ENCODE measurements at places on chromosomes 7 and 10. TPM values are rescaled to one million over a fixed set of nuclear protein-coding genes. Genes with fewer than 3 reads are reported as not detected.

The NPVF gene
- total RNA-seq, result not detected

DNA sequence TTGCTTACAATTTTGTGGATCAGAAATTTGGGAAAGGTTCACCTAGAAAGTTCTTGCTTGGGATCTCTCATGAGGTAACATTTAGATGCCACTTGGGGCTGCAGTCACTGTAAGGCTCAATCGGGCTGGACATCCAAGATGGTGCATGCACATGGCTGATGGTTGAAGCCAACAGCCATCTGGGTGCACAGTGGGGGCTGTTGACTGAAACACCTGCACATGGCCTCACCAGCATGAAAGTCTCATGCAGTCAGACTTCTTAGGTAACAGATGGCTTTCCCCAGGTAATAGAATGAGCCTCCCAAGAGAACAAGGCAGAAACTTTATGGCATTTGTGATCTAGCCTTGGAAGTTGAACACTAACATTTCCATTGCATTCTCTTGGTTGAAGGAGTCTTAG is 740.7 kb upstream of the AUTS2 start:
- H3K27ac ChIP-seq, result no peak overlapping the region
- peaks cover 5% of the 10 kb centered on the region for H3K4me1 ChIP-seq
- H3K27me3 ChIP-seq, result no peaks in the 10 kb centered on the region

The BTBD16 gene
- not detected for total RNA-seq

The HOXA2 gene
- not detected for total RNA-seq

The KCP gene
- 23.5 TPM for total RNA-seq

- DNase-seq, result no peak
- no peaks in the 10 kb centered on the region for H3K4me1 ChIP-seq
These were observed 75.9 kb downstream of the PPP1R3C start for GRCh38 chr10:91556691-91557566.

DNA sequence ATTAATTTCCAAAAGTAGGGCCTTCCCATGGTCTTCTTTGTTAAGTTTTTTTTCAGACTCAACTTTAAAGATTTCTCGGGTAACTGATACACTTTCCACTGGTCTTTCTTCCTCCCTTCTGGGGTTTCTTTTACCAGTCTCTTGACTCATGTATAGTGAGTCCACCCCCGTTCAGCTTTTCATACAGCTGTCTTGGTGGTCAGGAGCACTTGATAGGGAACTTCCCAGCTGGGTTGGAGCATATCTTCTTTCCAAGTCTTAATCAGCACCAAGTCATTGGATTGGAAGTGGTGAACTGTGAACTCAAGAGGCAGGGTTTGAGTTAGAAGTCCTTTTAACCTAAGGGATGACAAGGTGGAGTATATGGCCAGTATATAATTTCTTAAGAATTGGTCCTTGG is 29.2 kb upstream of the ELOVL3 start:
- no peaks in the 10 kb centered on the region for H3K4me1 ChIP-seq
- H3K27ac ChIP-seq, result no peak overlapping the region
- DNase-seq, result no peak
- H3K36me3 ChIP-seq, result no peaks in the 10 kb centered on the region
- no peak overlapping the region for H3K4me3 ChIP-seq

DNA sequence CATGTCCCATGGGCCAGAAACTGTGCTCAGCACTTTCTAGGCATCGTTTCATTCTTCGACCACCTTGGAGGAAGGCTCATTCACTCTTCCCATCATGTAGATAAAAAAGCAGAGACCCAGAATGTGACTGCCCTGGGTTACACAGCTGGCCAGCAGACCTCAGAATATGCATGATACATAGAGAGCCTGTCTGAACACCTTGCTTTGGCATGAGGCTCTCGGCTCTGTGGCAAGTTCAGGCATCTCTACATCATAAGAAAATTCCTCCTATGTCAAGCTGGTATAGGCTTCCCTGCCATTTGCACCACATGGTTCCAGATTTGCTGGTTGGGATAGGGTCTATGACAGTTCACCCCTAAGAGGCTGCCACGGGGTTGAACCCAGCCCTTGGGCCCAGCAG is 134.1 kb downstream of the CDH23 start:
- no peak overlapping the region for H3K27ac ChIP-seq
- H3K27me3 ChIP-seq, result no peaks in the 10 kb centered on the region

GRCh38 chr7:20241194-20241910 is 24.2 kb upstream of the MACC1 start:
- H3K27me3 ChIP-seq, result no peaks in the 10 kb centered on the region
- no peaks in the 10 kb centered on the region for H3K4me1 ChIP-seq
- H3K27ac ChIP-seq, result no peak overlapping the region
- no peak for DNase-seq
- H3K4me3 ChIP-seq, result no peak overlapping the region

DNA sequence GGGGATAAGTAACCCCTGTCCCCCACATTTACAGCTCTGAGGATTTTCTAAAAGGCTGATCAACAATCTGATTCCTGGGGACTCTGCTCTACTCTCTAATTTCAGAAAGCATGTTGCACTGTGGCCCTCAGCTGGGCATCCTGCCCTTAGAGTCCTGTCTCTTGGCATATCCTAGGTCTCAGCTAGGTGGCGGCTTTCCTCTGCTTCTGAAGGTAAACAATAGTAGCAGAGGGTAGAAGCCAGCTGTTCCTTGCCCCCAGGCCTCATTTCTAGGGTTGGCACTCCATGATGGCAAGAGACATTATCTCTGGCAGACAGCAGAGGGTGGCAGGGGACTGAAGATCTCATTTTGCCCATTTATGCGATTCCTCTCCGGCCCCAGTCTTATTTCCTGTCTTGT is 77.0 kb downstream of the ADCYAP1R1 start:
- H3K36me3 ChIP-seq, result no peaks in the 10 kb centered on the region
- H3K4me1 ChIP-seq, result no peaks in the 10 kb centered on the region
- H3K27me3 ChIP-seq, result no peaks in the 10 kb centered on the region
- H3K27ac ChIP-seq, result no peak overlapping the region

GRCh38 chr10:43249962-43250614 is 16.8 kb downstream of the RASGEF1A start:
- H3K36me3 ChIP-seq, result no peaks in the 10 kb centered on the region
- H3K27me3 ChIP-seq, result no peaks in the 10 kb centered on the region
- no peak overlapping the region for H3K4me3 ChIP-seq
- peak; percentile 74 for DNase-seq
- no peak overlapping the region for H3K27ac ChIP-seq

DNA sequence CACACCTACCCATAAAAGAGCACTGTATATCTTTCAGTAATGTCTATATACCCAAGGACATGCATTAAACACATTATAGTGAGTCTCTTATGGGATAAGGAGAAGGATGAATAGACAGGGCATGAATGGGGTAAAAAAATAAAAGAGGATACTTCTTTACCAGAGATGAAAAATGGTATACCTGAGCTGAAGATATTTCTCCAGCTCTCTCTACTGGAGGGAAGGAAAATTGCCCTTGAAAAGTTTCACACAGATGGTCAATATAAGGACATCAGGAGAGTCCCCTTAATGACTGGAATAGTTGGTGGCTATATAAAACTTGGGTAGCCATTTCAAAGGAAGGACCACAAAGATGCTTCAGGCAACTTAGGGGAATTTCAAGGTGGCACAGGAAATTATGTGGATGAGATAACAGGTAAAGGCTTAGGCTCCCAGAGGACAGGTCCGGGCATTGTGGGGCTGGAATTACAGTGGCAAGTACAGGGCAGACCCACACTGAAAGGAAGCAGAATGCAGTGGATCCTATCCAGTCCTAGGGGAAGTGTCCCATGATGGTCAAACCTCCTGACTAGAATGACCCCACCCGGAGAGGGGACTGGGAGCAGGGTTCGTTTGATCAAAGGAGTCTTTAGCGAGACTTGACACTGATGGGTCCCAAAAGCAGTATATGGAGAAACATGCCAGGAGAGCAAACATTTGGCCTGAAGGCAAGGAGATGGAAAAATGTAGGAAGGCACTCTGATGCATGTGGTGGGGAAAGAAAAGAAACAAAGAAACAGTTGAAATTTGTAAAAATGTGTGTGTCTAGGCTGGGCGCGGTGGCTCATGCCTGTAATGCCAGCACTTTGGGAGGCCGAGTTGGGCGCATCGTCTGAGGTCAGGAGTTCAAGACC is 35.6 kb downstream of the PLAU start:
- no peak overlapping the region for H3K4me3 ChIP-seq
- H3K27ac ChIP-seq, result no peak overlapping the region
- DNase-seq, result no peak
- no peaks in the 10 kb centered on the region for H3K36me3 ChIP-seq

The ASB10 gene
- not detected for total RNA-seq

The GPR26 gene
- total RNA-seq, result not detected

DNA sequence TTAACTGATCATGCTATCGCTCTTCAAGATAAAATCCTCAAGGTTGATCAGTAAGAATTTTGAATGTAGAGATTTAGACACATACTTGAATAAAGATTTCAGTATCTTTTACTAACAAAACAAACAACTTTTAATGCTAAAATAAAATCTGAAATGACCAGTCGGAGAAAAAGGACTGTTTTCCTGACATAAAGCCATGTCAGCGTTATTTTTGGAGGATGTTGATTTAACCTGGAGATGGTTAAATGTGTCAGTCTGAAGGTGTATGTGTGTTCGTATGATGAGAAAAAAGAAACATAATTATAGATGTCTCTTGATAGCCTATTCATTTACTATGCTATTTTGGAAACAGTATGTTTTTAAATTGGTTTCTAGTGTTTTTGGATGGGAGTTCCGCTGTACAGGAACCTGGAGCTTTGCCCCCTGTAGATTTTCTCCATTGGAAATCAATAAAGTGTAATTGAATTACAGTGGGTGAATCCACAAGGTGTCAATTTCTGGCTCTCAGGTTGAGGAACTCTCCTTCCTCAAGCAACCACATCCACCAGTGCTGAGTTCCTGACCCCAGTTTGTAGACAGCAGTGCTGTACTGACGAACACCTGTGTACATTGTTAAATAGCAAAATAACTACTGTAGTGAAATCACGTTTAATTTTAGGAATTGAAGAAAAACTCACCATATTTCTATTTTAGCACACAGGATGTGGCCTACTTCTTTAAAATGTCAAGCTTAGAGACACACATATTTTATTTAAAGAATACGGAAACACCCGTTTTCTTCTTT is 670.1 kb downstream of the MAGI2 start:
- H3K4me3 ChIP-seq, result no peak overlapping the region
- no peaks in the 10 kb centered on the region for H3K27me3 ChIP-seq
- no peaks in the 10 kb centered on the region for H3K4me1 ChIP-seq
- DNase-seq, result no peak
- no peak overlapping the region for H3K27ac ChIP-seq

GRCh38 chr7:112086496-112087254 is 119.5 kb downstream of the DOCK4 start:
- H3K4me3 ChIP-seq, result no peak overlapping the region
- no peak overlapping the region for H3K27ac ChIP-seq
- no peaks in the 10 kb centered on the region for H3K4me1 ChIP-seq
- DNase-seq, result no peak
- H3K36me3 ChIP-seq, result no peaks in the 10 kb centered on the region

DNA sequence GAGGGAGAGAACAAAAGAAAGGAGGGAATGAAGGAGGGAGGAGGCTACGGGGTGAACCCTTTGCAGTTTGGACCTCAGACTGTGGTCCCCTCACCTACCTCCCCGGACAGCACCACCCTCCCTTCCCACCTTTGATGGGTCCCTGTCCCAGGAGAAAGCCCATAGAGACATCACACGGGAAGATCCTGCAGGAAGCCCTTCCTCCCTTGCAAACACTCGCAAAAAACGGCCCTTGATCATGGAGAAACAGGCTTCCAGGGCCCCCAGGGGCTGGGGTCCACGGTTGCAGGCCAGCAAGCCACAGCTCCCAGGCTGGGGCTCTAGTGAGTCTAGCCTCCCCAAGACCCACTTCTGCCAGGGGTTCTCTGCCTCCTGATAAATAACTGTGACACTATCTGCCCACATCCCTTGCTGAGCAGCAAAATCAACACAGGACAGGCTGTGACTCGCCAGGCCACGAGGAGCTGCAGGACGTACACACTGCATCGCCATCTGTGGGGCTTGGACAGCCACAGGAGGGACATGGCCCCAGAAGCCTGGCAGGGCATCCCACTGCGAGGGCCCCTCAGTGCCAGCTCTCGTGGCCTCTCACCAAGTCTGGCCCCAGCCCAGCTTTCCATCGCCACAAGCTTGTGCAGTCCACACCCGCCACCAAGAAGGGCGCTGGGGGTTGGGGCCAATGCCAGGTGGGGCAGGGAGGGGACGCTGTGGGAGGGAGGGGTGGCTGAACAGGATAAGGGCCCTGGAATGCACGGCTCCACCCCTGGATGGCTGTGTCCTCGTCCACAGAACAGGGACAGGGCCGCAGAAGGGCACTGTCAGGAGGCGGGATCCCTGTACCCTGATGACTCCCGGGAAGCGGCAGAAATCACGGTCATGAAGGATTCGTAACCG is 34.2 kb downstream of the PDGFA start:
- DNase-seq, result no peak
- no peaks in the 10 kb centered on the region for H3K4me1 ChIP-seq
- H3K36me3 ChIP-seq, result no peaks in the 10 kb centered on the region
- H3K27ac ChIP-seq, result no peak overlapping the region

GRCh38 chr10:86047588-86047987 is 319.0 kb downstream of the GRID1 start:
- H3K27me3 ChIP-seq, result no peaks in the 10 kb centered on the region
- peaks cover 4% of the 10 kb centered on the region for H3K4me1 ChIP-seq
- no peak for DNase-seq
- no peaks in the 10 kb centered on the region for H3K36me3 ChIP-seq
- H3K27ac ChIP-seq, result no peak overlapping the region

DNA sequence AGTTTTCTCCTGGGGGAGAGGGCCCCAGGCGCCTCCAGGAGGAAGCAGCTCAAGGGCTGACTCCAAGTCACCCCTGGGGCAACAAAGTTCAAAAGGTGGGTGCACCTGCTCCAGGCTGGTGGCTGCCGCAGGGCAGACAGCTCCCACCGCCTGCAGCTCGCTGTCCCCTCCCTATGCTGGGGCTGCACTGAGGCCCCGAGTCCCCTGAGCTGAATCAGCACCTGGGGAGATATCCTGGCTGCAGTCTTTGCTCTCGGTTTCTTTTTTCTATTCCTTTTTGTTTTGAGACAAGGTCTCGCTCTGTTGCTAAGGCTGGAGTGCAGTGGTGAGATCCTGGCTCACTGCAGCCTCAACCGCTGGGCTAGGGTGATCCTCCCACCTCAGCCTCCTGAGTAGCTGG is 183.4 kb downstream of the DNAJB6 start:
- H3K4me1 ChIP-seq, result no peaks in the 10 kb centered on the region
- no peaks in the 10 kb centered on the region for H3K36me3 ChIP-seq
- no peak overlapping the region for H3K4me3 ChIP-seq
- no peaks in the 10 kb centered on the region for H3K27me3 ChIP-seq
- no peak for DNase-seq
- no peak overlapping the region for H3K27ac ChIP-seq

The MET gene
- total RNA-seq, result 7.3 TPM

The CYP26C1 gene
- 0.35 TPM for total RNA-seq
